SW 1271 (cell line): ENCODE measurements at places on chromosomes 16 and 17.

- DNase-seq = no peak
These were observed 76.9 kb upstream of the CREBBP start for GRCh38 chr16:3957344-3957980.

DNA sequence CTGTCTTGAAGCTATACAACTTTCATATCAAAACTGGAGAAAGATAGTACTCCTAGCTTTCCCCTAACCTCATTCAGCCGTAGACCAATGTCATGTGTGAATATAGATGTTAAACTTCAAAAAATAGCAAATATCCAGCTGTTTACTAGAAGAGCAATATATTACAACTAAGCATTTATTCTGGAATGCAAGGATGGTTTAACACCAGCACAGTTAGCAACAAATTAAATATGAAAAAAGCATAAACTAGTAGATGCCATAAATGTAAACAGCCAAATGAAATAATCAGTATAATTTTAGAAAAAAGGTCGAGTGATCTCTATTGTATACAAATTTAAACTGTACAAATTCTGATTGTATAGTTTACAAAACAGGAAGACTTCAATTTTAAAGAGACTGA lies 59.7 kb downstream of the SDR42E1 start:
- no peak for DNase-seq

DNA sequence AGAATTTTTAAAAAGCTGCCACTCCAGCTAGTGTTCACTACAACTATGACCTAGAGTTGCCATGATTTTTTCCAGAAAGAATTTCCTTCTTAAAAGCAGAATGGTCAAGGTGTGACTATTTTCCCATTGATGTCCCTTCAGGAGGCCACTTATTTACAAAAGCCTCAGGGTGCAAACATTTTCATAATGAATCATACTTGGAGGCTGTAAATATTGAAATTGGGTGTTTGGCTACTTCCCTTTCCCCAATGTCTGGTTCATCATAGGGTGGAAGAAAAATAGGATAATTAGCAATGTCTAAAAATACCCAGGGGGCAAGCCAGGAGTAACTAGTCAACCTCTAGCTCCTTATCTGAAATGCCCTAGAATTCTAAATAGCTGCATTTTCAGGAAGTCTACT lies 18.8 kb downstream of the AXIN2 start:
- DNase-seq = no peak

- DNase-seq = no peak
These were observed 75.8 kb downstream of the AXIN2 start for GRCh38 chr17:65485388-65486299.

GRCh38 chr17:80761110-80761871 lies 216.7 kb downstream of the RPTOR start:
- DNase-seq = peak; percentile 77

DNA sequence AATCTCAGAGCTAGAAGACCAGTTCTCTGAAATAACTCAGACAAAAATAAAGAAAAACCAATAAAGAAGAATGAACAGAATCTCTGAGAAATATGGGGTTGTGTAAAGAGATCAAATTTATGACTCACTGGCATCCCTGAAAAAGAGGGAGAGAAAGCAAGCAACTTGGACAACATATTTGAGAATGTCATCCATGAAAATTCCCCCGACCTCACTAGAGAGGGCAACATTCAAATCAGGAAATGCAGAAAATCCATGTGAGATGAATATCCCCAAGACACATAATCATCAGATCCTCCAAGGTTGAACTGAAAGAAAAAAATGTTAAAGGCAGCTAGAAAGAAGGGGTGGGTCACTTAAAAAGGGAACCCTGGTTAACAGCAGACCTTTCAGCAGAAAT lies 32.1 kb downstream of the TANC2 start:
- no peak for DNase-seq

DNA sequence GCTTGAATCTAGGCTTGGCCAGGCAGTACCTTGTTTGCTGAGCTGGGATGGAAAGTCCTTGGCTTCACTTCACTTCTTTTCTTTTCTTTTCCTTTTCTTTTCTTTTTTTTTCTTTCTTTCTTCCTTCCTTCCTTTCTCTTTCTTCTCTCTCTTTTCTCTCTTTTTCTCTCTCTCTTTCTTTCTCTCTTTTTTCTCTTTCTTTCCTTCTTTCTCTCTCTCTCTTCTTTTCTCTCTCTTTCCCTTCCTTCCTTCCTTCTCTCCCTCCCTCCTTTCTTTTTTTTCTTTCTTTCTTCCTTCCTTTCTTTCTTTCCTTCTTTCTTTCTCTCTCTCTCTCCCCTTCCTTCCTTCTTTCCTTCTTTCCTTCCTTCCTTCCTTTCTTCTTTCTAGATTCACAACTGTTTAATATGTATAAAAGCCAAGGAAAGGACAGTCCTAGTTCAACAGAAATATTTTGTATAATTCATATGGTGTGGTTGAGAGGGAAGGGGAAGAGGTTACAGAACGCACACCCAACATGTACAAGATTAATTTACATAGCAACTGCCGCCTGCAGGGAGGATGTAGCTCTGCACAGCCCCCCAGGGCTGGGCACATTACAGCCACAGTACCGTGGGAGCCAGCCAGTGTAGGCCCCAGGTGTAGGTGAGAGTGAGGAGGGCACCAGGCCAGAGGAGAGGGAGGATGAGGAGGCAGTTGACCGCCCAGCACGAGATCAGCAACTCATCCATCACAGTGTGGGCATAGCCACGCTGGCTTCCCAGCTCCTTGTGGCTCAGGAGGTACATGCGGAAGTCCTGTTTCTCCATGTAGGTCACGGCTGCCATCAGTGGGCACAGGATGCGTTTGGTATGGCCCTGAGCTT lies 9.7 kb upstream of the ITGB3 start:
- DNase-seq = no peak

DNA sequence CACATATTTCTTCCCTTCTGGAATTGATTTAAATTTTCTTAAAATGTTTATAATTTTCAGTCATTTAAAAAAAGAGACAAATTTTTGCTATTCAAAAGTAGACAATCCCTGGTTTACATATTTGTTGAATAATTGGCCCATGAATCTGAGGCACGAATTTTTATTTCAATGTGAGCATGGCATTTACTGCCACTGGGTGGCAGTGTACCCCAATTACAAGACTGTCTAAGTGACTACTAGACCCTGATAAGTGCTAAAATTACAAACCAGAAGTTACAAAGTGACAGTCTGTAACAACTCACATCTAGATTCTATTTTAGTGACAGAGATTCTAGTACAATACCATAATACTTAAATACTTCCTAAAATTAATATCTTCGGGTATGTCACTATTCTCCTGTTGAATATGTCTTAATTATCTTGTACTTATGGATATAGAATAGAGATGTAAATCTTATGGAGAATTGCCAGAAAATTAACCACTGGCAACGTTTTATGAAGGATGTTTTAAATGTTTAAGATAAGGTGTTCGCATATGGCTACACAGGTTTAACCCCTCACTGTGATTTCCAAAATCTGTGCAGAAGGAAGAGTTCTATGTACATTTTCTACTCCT lies 235.8 kb downstream of the MAP2K4 start:
- DNase-seq = no peak

- peak; percentile 78 for DNase-seq
These were observed 28.0 kb upstream of the SNN start for GRCh38 chr16:11639925-11640899.

DNA sequence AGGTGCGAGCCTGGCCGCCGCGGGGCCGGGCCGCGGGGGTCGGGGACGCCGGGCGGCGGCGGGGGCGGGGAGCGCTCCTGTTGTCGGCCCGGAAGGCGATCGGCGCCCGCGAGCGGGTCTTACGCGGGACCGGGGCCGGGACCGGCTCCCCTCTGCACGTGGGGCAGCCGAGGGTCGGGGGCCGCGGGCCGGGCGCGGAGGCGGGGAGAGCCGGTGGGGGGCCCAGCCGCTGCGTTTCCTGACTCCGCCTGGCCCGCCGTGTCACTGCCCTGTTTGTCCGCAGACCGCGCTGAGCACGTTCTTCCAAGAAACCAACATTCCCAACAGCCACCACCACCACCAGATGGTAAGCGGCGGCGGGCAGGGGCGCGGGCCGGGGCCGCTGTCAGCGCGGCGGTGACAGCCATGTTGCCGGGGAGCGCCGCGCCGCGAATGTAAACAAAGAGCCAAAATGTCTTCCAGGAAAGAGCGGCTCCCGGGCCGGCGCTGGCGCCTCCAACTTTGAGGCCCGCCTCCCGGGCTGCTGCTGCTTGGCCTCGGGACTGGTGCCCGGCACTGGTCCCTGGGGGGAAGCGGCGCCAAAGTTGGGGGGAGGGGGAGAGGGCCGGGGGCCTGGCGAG lies 586 bp downstream of the UBALD2 start:
- no peak for DNase-seq

DNA sequence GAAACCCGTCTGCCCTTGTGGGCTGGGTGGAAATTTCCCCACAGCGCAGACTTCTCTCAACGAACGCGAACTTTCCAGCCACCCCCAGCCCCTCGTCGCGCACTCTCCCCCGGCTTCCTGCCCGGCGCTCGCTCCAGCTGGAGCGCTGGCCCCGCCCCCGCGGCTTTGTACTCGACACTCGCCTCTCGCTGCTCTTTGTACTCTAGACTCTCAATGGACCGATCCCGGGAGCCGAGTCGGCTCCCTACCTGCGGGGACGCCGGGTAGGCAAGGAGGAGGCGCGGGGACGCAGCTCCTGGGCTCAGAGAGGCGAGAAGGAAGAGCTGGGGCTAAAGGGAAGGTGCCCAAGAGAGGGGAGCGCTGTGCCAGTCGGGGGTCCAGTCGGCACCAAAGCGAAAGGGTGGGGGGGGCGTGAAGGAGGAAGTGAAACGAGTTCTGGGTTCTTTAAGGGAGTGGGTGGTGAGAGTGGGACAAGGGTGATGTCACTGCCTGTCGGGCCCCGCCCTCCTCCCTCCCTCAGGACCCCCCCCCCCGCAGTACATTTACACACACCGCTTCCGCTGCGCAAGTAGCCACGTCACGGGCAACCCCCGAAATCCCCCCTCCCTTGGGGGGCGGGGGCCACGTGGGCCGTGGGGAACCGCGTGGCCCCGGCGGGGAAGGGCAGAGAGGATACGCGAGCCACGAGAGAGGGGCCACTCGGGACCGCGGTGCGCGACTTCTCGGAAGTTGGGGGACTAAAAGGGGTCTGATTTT lies 9.7 kb downstream of the KDM6B start:
- DNase-seq = peak; percentile 88

GRCh38 chr16:25007284-25007984 lies 7.7 kb downstream of the ARHGAP17 start:
- DNase-seq = no peak

GRCh38 chr17:76714822-76715495 lies 4.2 kb upstream of the MXRA7 start:
- DNase-seq = peak; percentile 52

DNA sequence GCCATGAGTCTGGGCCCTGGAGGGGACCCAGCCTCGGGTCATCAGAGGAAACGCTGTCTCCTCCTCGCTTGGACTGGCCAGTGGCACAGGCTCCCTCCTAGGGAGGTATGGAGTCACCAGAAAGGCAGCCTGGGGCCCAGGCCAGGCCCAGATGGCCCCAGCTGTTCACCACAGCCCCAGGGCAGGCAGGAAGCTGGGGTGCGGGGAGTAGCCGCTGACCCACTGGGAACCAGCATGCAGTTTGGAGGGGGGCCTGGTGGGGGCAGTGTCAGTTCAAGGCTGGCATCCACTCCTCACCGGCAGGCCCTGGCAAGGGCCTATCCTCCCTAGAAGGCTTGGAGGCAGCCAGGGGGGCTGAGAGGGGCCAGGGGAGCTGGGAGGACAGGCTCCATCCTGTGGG lies 48.8 kb downstream of the SDK2 start:
- no peak for DNase-seq

GRCh38 chr17:50129728-50130558 lies at the start of gene SAMD14:
Gene SAMD14 (minus strand): TSS chr17:50130160. CDS start chr17:50124959, 5,201 bp downstream.
- DNase-seq = no peak

DNA sequence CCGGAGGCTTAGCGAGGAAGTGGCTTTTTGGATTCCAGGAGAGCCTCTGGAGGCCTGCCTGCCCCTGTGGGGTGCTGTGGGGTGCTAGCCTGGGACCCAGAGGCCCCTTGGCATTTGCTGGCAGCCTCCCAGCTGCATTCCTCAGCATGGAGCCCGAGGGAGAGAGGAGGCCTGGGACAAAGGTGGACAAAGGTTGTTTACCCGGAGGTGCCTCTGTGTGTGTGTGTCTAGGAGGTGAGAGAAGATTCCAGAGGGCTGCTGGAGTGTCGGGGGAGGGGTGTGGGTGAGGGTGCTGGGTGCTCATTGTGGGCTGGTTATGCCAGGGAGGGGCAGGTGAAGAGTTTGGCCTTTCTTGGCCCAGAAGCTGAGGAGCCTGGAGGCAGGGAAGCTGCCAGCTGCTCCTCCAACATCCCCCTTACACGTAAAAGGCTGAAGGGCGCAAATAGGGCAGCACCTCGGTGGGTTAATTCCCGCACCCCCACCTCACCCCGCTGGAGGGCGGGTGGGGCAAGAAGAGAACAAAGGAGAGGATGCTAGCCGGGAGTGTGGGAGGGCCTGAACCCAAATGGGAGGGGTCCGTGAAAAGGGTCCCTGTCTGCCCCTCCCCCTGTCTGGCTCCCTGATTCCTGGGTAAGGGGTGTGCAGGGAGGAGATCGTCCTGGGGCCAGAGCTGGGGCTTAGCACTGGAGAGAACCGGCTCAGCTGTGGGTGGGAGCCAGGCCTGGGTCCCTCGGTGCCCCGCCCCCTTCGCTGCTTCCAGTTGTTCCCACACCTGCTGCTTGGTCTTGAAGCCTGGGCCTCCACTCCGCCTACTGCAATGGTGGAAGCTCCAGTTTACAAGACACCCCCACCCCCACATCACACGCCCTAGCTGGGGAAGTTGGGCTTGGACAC lies 9.9 kb downstream of the HEXIM2 start:
- DNase-seq = peak; percentile 44

DNA sequence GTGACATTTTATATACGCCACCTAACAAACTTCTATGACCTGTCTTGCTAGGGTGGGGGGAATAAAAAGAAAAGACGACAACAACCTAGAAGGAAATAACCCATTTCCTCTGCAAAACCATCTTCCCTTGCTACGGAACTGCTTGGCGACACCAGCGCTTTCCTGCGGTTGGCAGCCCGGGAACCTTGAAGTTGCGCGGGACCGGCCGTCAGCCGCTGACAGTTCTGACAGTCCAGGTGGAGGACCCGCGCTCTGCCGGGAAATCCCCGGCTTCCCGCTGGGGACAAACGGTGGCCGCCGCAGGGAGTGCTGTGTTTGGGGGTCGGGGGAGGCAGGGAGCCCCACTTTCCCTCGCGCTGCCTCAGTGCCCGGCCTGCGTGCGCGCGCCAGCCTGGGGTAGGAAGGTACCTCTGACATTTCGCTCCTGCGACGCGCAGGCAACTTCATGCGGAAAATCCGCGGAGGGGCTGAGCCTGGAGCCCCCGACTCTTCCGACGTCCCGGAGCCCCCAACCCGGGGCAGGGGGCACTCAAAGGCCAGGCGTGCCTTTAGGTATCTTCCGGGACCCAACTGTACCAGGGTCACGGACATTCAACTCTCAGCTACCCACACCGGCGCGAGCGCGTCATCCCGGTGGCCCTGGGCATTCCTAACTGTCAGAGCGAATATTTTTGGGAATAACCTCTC lies 516 bp downstream of the SLC16A6 start:
- no peak for DNase-seq

- no peak for DNase-seq
These were observed 68.2 kb upstream of the ZNF423 start for GRCh38 chr16:49924078-49924477.
